NCI-H2029 (cell line): ENCODE measurements at places on chromosomes 4 and X.

GRCh38 chr4:75069493-75070074 lies 136.7 kb downstream of the PARM1 start:
- no peak for DNase-seq

- DNase-seq, result no peak
These were observed 257.8 kb downstream of the FBXW7 start for GRCh38 chr4:152278172-152278504.

GRCh38 chr4:38905652-38906385 lies 38.2 kb downstream of the FAM114A1 start:
- DNase-seq, result no peak

- peak; percentile 78 for DNase-seq
These were observed 49.1 kb upstream of the DHRSX start for GRCh38 chrX:2549876-2550275.

DNA sequence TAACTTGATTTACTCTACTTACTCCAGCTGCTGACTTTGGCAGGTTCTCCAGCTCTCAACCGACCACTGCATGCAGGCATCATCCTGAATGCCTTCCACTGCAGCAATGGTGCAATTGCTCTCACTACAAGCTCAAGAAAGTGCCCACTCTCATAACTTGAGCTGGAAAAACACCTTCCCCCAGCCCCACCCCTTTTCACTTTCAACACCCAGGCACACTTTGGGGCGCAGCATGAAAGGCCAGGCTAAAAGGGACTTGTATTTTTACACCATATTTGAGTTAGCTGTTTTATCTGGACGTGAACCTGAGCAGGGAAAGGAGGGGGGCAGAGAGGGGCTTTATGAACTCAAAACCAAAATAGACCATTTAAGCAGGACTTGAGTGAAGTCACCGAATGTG lies 274.5 kb downstream of the RAB28 start:
- DNase-seq, result no peak

GRCh38 chrX:1465286-1466231 lies 12.8 kb upstream of the ASMTL start:
- DNase-seq, result no peak

DNA sequence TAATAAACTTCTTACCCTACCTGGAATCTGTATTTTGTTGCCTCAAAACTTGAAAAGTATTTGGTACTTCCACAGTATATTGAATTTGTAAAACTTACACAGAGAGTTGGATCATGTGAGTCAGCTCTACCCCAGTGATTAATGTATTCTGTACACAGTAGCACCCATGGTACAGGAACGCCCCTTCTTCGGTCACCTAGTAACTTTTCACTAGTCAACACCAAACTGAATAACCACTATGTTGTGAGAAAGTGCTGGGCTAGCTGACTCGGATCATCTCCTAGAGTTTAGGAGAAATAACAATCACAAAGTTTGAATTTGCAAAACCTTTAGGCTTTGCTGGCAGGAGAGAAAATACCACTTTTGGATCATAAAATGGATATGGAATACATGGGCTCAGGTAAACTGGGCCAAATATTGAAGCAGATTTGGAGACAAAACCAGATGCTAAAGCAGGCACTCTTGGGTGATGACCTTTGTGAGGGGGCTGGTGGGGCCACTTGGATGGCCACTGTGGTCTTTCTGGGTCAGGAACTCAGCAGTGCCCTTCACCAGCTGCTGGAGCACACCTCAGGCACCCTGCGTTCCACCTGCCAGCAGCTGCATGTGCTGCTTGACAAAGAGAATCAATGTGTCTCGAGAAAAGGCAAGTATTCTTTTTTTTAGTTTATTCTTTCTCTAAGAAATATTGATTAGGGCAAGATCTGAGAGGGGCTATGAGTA lies at the start of gene DTHD1:
Gene DTHD1 (plus strand): TSS at position 233 of the 723 bp plus-strand sequence. CDS start 143 bp downstream, at position 376.
- DNase-seq, result no peak

DNA sequence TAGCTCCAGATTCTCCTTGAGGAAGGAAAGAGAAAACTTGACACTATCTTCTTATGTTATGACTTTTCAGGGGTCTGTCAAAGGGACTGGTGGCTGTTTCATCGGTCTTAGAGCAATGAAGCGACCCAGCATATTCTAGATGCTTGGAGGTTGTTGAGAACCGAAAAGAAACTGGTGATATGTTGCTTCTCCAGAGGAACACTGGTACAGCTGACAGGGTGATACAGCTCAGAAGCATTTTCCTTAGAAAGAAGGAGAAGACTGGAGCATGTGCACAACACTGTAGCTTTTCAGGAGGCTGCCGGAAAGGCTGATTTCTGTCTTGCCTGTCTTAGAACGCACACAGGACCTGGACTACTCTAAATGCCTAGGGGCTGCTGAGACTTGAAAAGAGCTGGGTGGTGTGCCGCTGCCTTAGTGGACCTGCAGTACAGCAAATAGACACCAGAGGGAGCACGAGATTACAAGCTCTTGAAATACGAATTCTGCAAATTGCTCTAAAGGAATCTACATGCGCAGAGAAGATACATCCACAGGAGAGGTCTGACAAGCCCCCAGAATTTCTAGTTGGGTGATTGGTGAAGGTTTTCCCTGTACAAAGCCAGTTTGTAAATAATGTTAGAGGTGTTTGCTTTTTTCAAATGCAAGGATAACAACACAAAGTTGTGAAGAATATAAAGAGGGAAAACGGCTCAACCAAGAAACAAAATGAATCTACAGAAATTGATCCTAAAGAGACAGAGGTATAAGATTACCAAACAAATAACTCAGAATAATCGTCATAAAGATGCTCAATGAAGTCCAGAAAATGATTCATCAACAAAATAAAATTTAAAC lies 223.1 kb upstream of the DMD start:
- peak; percentile 11 for DNase-seq

- DNase-seq, result no peak
These were observed 130.5 kb downstream of the PTTG2 start for GRCh38 chr4:38090455-38091246.

GRCh38 chrX:131298036-131298435 lies 8.9 kb upstream of the IGSF1 start:
- DNase-seq, result no peak

- no peak for DNase-seq
These were observed 22.1 kb upstream of the CEP135 start for GRCh38 chr4:55926610-55927009.

GRCh38 chrX:44344687-44345086 lies 1.2 kb upstream of the EFHC2 start:
- no peak for DNase-seq
